Activated CD4-positive, alpha-beta T cell treated with anti-CD3 and anti-CD28 coated beads, Interleukin-2, amount 10 ng/mL, durations not matched to agents 24 days and 14 days (primary cell): ENCODE measurements at places on chromosomes 12 and 14. TPM values are rescaled to one million over a fixed set of nuclear protein-coding genes. Genes with fewer than 3 reads are reported as not detected.

GRCh38 chr12:10722502-10722904 lies 620 bp downstream of the YBX3 start:
- peaks cover 37% of the 10 kb centered on the region for H3K27me3 ChIP-seq
- H3K4me3 ChIP-seq = peak overlapping the region; percentile 96
- H3K27ac ChIP-seq = peak overlapping the region; percentile 95
- H3K4me1 ChIP-seq = peaks cover 30% of the 10 kb centered on the region
- DNase-seq = peak; percentile 84
- H3K36me3 ChIP-seq = peaks cover 18% of the 10 kb centered on the region

- no peak overlapping the region for H3K4me3 ChIP-seq
- no peak for DNase-seq
- no peaks in the 10 kb centered on the region for H3K4me1 ChIP-seq
- H3K27ac ChIP-seq = no peak overlapping the region
- H3K36me3 ChIP-seq = no peaks in the 10 kb centered on the region
These were observed 505.1 kb downstream of the FOXG1 start for GRCh38 chr14:29271669-29272068.

GRCh38 chr12:79174626-79175025 lies 310.1 kb downstream of the SYT1 start:
- no peaks in the 10 kb centered on the region for H3K27me3 ChIP-seq
- no peak overlapping the region for H3K27ac ChIP-seq
- H3K4me1 ChIP-seq = no peaks in the 10 kb centered on the region
- H3K4me3 ChIP-seq = no peak overlapping the region
- no peaks in the 10 kb centered on the region for H3K36me3 ChIP-seq

GRCh38 chr14:51848120-51848519 lies 12.3 kb upstream of the GNG2 start:
- H3K4me1 ChIP-seq = peaks cover 70% of the 10 kb centered on the region
- H3K27ac ChIP-seq = peak overlapping the region; percentile 97
- DNase-seq = peak; percentile 78
- H3K27me3 ChIP-seq = peaks cover 2% of the 10 kb centered on the region
- peak overlapping the region; percentile 69 for H3K4me3 ChIP-seq

- H3K27me3 ChIP-seq = peaks cover 50% of the 10 kb centered on the region
- peak within 1 kb of the TSS; percentile 53 for H3K4me3 ChIP-seq
- no peak within 1 kb of the TSS for H3K27ac ChIP-seq
- H3K4me1 ChIP-seq = peaks cover 4% of the 10 kb centered on the region
These were observed at the start of gene WIF1 for GRCh38 chr12:65121049-65121955. Gene WIF1, minus strand, starts transcription at chr12:65121305. Its CDS starts 114 bp downstream, at chr12:65121191.

- H3K36me3 ChIP-seq = no peaks in the 10 kb centered on the region
- H3K4me3 ChIP-seq = no peak overlapping the region
- no peaks in the 10 kb centered on the region for H3K4me1 ChIP-seq
- no peak for DNase-seq
- H3K27me3 ChIP-seq = peaks cover 8% of the 10 kb centered on the region
- H3K27ac ChIP-seq = no peak overlapping the region
These were observed 174.2 kb downstream of the PHETA1 start for GRCh38 chr12:111194703-111195051.

- no peaks in the 10 kb centered on the region for H3K36me3 ChIP-seq
- peak; percentile 67 for DNase-seq
- peak overlapping the region; percentile 36 for H3K4me3 ChIP-seq
- H3K27me3 ChIP-seq = peaks cover 4% of the 10 kb centered on the region
- peaks cover 30% of the 10 kb centered on the region for H3K4me1 ChIP-seq
These were observed 37.8 kb upstream of the DDHD1 start for GRCh38 chr14:53190938-53191337.

- H3K27me3 ChIP-seq = no peaks in the 10 kb centered on the region
- no peaks in the 10 kb centered on the region for H3K36me3 ChIP-seq
These were observed 26.9 kb downstream of the TMTC1 start for GRCh38 chr12:29756741-29757390.

DNA sequence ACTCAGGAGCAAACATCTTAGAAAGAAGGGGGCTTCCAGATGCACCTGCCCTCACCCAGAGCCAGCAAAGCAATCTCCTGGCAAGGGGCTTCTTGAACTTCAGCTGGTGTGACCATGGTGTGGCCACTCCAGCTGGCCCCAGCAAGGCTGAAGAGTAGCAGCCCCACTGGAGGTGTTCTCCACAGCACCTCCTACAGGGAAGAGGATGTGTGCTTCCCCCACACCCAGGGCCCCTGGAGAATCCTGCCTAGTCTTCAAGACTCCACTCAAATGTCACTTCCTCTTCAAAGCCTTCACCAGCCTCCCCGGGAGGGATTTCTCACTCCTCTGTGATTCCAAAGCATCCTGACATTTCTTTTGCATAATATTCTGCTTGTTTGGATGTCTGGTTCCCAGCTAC lies 8.5 kb downstream of the RAB15 start:
- peaks cover 5% of the 10 kb centered on the region for H3K4me1 ChIP-seq
- H3K27ac ChIP-seq = no peak overlapping the region
- no peaks in the 10 kb centered on the region for H3K27me3 ChIP-seq
- no peak for DNase-seq
- peaks cover 1% of the 10 kb centered on the region for H3K36me3 ChIP-seq
- H3K4me3 ChIP-seq = no peak overlapping the region

GRCh38 chr14:56081139-56081538 lies 37.1 kb upstream of the PELI2 start:
- H3K4me1 ChIP-seq = no peaks in the 10 kb centered on the region
- no peak for DNase-seq
- H3K27me3 ChIP-seq = peaks cover 33% of the 10 kb centered on the region
- no peaks in the 10 kb centered on the region for H3K36me3 ChIP-seq
- no peak overlapping the region for H3K27ac ChIP-seq
- no peak overlapping the region for H3K4me3 ChIP-seq

GRCh38 chr12:123761841-123762714 lies at the start of gene DNAH10:
Gene DNAH10, plus strand, starts transcription at chr12:123762301. Its CDS starts 36 bp downstream, at chr12:123762337.
- H3K27me3 ChIP-seq = peaks cover 9% of the 10 kb centered on the region
- DNase-seq = peak; percentile 80
- no peak within 1 kb of the TSS for H3K27ac ChIP-seq
- H3K36me3 ChIP-seq = peaks cover 26% of the 10 kb centered on the region
- peak within 1 kb of the TSS; percentile 82 for H3K4me3 ChIP-seq
- peaks cover 5% of the 10 kb centered on the region for H3K4me1 ChIP-seq

DNA sequence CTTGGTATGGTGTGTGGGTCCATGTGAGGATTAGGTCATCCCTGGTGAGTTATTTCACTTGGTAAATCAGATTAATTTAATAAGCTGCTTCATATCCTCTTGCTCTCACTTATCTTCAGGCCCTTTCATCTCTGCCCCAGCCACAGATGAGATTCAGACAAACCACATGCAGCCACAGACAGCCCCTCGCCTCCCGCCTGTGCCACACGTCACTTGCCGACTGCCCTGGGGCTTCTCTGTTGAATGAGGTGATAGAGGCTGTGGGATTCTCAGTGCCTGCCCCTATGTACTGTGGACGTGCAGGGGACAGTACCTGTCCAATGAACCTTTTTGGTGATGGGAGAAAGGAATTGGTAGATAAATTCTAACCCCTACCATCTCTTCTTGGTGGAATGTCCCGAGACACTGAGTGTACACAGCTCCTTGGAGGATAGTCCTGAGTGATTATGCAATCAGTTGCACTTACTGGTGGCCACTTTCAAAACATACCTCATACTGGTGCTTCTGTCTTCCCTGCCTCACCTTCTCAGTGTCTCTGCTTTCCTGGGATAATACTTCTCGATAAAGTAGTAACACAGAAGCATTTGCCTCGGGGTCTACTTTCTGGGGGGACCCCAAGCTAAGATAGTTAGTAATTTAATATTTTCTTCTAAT lies 248.7 kb downstream of the TTC6 start:
- no peaks in the 10 kb centered on the region for H3K36me3 ChIP-seq
- H3K4me3 ChIP-seq = no peak overlapping the region
- no peaks in the 10 kb centered on the region for H3K4me1 ChIP-seq
- no peak overlapping the region for H3K27ac ChIP-seq

The SLC6A12 gene
- not detected in 2 replicates for total RNA-seq

The TMTC2 gene
- 1.9 and 2.5 TPM in 2 replicates for total RNA-seq

The PLA2G1B gene
- not detected in 2 replicates for total RNA-seq

The KLRC4 gene
- total RNA-seq = not detected in 2 replicates

The PRICKLE1 gene
- 0.28 TPM in 1 of 2 replicates, not detected in the other for total RNA-seq

The IGF1 gene
- total RNA-seq = 1.1 and 1.8 TPM in 2 replicates

The PMEL gene
- not detected in 2 replicates for total RNA-seq

The SLCO1B1 gene
- total RNA-seq = not detected in 2 replicates

The TCL1B gene
- total RNA-seq = not detected in 2 replicates

The CEP290 gene
- 17.2 and 17.9 TPM in 2 replicates for total RNA-seq
